ENCODE measurements at places on chromosomes 3 and 15. TPM values are rescaled to one million over a fixed set of nuclear protein-coding genes. Genes with fewer than 3 reads are reported as not detected.

DNA sequence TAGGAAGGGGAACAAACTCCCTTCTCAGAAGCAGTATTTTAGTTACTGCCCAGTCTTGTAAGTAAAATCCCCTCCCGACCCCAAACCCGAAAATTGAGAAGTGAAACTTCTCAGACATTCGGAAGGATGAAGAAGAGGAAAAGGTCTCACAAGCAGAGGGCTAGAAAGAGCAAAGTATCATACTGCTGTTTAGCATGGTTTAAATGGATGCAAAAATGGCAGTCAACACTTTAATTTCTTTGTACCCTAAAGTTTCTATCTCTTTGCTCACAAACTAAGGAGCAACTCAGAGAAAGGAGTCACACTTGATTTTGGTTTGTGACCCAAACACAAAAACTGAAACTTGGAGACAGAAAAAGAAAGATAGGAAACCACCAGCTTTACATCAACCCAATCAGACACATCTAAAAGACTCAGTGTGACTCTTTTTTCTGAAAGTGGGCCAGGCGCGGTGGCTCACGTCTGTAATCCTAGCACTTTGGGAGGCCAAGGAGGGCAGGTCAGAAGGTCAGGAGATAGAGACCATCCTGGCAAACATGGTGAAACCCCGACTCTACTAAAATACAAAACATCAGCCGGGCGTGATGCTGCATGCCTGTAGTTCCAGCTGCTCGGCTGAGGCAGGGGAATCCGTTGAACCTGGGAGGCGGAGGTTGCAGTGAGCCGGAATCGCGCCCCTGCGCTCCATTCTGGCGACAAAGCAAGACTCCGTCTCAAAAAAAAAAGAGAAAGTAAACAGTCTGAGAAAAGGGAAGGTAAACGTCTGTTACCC is 63.2 kb upstream of the ATP11B start:
- no peak for DNase-seq

- DNase-seq = no peak
These were observed 12.4 kb upstream of the PARP6 start for GRCh38 chr15:72284781-72285180.

DNA sequence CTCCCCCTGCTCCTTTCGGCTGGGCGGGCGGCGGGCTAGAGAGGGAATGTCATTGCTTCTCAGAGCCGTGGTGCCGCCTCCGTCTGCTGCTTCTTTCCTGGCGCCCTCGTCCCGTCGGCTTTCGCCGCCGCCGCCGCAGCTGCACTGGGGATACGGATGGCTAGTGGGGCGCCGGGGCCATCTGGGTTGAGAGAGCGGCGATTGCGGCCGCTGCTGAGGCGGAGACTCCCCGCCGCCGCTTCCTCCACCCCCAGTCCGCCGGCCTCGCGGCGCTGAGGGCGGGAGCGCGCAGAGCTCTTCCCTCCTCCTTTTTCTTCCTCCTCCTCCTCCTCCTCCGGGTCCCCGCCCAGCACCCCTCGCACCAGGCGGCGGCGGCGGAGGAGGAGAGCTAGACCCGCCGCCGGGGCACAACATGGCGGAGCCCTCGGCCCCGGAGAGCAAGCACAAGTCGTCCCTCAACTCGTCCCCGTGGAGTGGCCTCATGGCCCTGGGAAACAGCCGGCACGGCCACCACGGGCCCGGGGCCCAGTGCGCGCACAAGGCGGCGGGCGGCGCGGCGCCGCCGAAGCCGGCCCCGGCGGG is at the start of gene STT3B:
Gene STT3B, plus strand, starts transcription at position 339 of the 582 bp plus-strand sequence. Its CDS starts 74 bp downstream, at position 413.
- DNase-seq = no peak

GRCh38 chr3:197165890-197166289 is 132.5 kb downstream of the DLG1 start:
- no peak for DNase-seq

SMCO1 gene
- polyA plus RNA-seq = not detected

DNA sequence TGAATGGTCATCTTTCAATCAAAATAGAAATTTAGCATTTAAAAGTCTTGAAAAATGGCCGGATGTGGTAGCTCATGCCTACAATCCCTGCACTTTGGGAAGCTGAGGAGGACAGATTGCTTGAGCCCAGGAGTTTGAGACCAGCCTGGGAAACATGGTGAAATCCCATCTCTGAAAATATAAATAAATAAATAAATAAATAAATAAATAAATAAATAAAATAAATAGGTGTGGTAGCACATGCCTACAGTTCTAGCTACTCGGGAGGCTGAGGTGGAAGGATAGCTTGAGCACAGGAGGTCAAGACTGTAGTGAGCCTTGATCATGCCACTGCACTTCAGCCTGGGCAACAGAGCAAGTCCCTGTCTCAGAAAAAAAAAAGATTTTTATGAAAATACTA is 25.9 kb downstream of the SLC30A4 start:
- no peak for DNase-seq

DNA sequence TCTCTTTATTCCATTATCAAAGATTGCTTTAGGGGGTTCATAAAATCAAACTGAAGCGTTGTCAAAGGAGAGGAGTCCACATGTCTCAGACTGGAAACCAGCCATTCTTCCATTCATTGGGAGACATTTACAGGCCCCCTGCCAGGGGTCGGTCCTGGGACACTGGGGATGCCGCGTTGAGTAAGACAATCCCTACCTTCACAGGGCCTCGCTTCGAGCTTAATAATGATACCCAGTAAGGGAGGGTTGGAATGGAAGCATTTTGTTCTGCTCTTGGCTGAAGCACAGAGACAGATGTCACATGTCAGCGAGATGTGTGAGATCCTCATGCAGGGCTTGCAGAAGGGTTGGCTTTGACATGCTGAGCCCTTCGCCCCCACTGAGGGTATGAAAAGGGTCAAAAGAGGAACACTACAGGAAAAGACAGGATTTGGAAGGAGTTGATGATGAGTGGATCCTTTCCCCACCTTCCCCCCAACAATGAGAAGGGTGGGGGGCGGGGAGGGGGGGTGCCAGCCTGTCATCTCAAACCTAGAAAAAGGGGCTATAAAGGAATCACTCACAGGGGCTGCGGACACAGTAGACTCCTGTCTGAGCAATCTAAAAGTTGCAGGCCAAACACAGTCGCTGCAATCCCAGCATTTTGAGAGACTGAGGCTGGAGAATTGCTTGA is 25.6 kb upstream of the ARL8B start:
- no peak for DNase-seq

DNA sequence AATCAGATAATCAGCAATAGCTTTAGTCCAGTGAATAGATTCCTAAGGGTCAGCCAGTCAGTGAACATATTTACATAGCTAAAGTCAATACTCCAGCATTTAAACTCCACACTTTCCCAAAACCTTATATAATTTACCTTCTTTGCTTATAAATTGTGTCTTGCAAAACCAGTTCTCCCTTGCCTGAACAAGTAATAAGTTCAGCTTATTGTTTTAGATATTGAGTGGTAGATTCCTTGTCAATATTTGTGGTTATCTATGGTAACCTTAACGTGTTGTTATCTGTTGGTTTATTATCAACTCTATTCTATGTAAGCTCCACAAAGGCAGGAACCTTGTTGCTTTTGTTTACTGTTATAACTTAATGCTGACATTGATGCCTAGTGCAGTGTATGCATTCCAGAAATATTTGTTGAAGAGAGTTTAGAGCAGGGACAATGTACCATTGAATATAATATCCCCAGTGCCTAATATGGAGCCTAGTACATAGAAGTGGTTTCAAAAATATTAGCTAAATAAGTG is 24.0 kb downstream of the PLSCR5 start:
- DNase-seq = no peak

DUOX1 gene
- polyA plus RNA-seq = 0.47 TPM

GRCh38 chr3:11727207-11727606 is 83.5 kb upstream of the VGLL4 start:
- DNase-seq = no peak

DNA sequence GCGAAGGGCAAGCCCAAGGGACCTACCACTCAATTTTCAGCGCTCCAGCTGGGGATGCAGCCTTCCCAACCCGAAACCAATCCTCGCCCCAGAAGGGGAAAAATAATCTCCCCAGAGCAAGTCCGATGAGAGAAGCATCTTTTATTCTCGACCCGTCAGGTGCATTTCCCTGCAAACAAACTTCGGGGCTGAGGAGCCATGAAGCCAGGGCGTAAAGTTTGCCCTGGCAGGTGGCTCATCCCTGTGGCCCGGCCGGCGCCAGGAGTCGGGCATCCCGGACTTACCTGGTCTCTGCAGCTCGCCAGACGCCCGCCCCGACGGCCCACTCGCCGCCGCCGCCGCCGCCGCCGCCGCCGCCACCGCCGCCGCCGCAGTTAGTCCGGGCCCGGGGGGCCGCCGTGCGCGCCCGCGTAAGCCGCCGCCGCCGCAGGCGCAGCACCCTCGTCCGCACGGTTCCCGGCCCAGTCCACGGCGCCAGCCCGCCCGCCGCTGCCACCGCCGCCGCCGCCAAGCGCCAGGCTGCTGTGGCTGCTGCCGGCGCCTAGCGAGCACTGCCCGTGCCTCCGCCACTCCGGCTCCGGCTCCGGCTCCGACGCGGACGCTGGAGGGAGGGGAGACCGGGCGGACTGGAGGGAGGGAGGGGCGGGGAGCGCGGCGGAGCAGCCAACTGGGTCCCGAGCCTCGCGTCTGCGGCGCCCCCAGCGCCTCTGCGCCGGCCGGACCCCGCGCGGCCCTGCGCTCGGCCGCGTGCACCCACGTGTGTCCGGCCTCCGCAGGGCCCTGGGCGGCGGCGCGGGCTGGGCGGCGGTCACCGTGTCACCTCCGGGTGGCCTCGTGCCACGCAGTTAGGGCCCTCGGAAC is at the start of gene CNTN3:
Gene CNTN3, minus strand, starts transcription at position 553 of the 861 bp plus-strand sequence. CDS start 93,547 bp downstream, outside the sequence.
- peak; percentile 16 for DNase-seq

LMAN1L gene
- polyA plus RNA-seq = not detected

- no peak for DNase-seq
These were observed 97.7 kb upstream of the P2RY1 start for GRCh38 chr3:152737021-152737908.

DNA sequence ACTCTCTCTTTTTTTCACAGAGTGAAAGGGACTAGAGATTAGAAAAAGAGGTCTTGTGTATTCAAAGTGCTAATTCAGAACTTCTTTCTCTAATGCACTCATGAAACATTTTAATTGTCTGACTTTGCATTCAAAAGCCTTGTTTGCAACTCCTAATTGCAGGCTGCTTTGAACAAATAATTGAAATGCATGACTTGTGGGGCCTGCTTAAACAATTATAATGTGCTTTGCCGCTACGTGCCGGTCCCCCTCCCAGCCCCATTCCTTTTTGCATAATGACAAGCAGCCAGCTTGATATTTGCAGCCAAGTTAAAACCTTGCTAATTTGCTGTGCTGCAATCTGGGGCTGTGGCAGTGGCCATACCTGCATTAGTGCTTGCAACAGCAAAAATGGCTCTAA is 114.5 kb downstream of the FOXB1 start:
- DNase-seq = no peak

GRCh38 chr15:62343397-62343796 is 178.3 kb upstream of the C2CD4B start:
- no peak for DNase-seq

GRCh38 chr3:167772992-167773391 is 37.5 kb downstream of the SERPINI1 start:
- no peak for DNase-seq

- no peak for DNase-seq
These were observed 359.2 kb upstream of the THRB start for GRCh38 chr3:24853685-24854490.

DNA sequence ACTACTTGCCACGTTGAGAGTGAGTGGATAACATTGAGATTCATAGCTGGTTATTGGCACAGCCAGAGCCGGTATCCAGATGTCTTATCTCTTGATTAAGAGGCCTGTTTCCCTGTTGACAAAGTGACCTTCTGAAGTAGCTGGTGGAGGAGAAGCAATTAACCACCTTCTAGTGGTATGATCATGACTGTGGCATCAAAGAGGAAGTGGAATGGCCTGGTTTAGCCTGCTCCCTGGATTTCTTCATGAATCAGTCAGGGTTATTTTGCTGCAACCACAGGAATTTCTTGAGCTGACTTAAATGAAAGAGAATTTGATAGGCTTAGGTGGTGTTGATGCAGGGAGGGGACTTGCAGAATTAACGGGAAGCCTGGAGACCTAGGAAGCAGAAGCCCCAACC is 398.3 kb downstream of the MFSD1 start:
- DNase-seq = no peak

- no peak for DNase-seq
These were observed 88.8 kb upstream of the HES1 start for GRCh38 chr3:194046995-194047645.

DNA sequence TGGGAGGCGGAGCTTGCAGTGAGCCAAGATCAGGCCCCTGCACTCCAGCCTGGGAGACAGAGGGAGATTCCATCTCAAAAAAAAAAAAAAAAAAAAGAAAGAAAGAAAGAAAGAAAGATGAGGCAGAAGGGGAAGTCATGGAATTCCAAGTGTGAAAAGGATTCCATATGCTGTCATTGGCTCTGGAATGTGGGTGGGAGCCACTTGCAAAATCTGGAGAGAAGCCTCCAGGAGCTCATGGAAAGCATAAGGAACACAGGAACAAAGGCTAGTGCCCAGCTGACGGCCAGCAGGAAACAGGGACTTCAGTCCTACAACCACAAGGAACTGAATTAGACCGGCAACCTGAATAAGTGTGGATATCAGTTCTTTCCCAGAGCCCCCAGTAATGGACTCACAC is 12.5 kb upstream of the TRAK1 start:
- DNase-seq = no peak

CYB561D2 gene
- polyA plus RNA-seq = 4.5 TPM

PBRM1 gene
- polyA plus RNA-seq = 19.8 TPM

MME gene
- 2.5 TPM for polyA plus RNA-seq

STAC gene
- 1.6 TPM for polyA plus RNA-seq

Data from ovary (tissue), 10 donors.